M059J (cell line): ENCODE measurements at places on chromosomes 4 and X.

GRCh38 chr4:38621831-38622230 is 42.2 kb upstream of the KLF3 start:
- DNase-seq, result no peak

DNA sequence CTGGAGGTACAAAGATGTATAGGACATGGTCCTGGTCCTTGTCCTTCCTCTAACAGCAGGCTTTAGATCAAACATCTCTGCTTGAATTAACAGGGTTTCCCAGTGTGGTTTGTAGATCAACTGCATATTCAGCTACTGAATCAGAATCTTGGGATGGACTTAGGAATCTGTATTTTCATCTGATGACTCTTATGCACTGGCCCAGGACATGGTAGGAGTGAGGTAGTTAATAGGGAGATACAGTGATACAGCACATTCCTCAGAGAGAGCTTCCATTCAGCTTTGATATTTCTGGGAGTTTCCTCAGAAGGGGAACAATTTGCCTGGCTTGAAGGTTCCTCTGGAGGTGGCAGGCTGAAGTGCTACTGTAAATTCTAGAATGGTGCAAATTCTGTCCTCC is 203.1 kb downstream of the LARP7 start:
- DNase-seq, result no peak

- no peak for DNase-seq
Measured at GRCh38 chr4:143558823-143559756, 45.6 kb downstream of the SMARCA5 start.

DNA sequence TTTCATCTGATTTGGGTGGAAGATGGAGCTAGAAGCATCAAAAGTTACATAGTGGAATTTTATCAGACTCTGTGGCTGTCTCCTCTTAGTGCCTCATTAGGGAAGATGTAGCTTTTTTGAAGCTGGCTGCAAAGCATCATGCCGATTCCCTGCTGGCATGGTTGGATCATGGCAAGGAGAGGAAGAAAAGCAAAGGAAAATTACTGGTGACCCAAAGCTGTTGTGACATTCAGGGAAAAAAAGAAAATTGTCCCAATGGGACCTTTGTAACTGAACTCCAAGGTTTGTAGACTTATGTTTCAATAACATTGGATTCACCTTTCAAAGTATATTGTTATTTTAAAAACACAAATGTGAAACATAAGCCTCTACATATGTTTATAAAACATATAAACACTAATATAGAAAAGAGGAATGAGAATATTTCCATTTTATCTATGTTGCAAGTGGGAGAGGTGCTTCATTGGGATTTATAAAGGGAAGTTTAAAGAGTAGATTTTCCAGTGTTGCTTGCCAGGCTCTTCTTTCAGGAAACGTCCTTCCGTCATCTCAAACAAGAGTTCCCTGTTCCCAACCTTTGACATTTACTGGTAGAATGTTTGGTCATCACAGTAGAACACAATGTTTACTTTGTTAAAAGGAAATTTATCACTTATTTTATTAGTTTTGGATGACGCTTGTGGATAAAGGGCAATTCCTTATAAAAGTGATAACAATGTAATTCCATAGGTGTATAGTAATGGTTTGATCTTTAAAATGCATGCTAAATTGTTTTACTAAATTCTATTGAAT is 190.1 kb upstream of the GPRIN3 start:
- no peak for DNase-seq

DNA sequence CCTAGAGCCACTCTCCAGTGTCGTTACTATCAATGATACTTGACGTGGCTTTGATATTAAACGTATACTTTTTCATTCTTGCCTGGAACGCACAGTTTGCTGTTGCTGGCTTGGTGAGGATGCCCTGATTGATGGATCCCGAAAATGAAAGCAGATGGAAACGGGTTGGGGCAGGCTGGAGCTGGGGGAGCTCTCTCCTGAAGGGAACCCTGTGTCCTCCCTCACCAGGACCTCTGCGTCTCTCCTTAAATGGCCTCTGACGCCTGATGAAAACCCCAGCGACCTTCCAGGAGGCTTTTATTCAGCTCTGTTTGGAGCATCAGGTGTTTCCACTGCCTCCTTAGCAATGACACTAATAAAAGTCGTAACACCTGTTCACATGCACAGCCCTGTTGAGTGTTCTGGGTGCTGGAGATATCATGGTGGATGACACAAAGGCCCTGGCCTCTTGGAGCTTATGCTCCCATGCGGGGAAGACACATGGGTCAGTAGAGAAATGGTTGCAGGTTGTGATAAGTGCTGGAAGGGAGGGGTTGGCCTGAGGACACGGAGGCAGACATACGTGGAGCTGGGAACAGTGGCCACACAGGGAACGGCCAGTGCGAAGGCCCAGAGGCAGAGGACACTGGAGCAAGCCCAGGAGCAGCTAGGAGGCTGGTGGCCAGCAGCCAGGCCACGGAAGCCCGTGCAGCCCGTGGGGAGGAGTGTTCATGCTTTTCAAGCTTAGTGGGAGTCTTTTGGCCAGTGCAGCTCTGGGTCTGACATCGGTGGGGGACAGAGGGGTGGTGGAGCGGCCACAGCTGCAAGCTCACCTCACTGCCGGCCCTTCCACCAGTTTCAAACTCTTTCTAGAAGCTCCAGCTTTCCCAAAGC is 7.5 kb downstream of the MSANTD1 start:
- no peak for DNase-seq

GRCh38 chr4:37381040-37381668 is 136.6 kb downstream of the NWD2 start:
- no peak for DNase-seq
